ENCODE measurements at places on chromosomes 4 and X.

DNA sequence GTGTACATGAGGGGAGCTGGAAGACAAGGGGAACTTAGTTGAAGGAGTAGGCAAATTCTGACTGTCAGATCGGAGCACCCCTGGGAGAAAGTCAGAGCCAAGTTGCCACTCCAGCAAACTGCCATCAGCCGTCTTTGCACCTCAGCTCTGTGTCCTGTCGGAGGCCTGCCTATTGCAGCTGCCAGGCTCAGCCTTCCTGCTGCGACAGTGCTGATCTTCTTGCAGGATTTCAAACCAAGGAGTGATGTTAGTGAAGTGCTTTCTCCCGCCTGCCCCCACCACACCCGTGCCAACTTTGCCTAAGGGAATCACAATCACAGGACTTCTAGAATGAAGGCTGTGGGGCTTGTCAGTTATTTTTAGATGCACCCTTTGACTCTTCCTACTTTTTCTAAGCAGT is 185.3 kb downstream of the KIT start:
- DNase-seq, result no peak

DNA sequence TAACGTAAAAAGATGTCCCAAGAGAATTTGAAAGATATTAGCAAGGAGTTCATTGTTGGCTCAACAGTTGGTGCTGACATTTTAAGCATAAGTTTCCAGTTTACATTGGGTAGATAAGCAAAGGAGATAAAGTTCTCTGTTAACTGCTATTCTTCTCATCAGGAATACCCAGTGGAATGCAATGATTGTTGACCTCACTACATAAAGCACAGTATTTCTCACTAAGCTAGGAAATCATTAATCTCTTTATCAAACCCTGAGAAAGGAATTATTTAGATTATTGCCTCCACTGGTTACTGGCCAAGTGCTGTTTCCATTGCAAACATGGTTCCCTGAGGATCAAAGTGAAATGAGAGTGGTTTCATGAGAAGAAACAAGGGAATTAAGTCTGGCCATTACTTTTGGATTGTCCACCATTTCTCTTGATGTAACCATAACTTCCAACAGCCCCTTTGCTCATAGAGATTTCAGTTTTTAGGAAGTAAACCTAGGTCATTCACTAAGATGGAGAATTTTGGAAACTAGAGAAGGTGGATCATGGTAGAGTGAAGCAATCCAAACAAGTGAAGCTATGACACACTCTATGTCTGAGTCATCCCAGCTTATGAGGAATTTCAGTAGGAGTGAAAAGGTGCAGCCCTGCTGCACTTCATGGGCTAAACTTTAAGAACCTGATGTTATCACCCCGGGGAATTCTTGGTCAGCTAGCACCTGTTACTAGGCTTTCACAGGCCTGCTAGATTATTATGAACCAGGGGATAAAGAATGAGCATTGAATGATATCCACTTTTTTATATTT is 163.4 kb downstream of the AREG start:
- peak; percentile 46 for DNase-seq

GRCh38 chrX:98939456-98939855 is 1470.6 kb downstream of the PCDH19 start:
- no peak for DNase-seq

- DNase-seq, result peak; percentile 37
Measured at GRCh38 chr4:122577808-122578781, 42.8 kb downstream of the IL21 start.

DNA sequence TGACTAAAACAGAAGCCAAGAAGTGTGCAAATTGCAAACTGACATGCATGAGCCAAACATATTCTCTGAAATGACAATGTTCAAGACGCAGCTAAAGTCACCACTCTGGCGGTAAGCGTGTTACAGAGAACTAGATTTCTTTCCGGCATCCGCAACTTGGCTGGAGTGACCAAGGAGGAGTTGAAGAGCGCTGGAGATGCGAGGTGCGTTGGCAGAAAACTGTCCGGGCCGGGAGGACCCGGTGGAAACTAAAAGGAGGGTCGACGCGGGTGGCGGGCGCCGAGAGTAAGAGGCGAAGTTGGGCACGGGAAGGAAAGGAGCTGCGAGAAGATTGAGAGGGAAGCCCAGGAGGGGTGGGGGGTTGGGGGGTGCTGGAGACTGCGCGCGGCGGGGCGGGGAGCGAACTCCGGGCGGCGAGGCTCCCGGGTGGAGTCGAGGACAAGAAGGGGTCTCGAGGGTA is 807 bp downstream of the SEL1L3 start:
- DNase-seq, result no peak

DNA sequence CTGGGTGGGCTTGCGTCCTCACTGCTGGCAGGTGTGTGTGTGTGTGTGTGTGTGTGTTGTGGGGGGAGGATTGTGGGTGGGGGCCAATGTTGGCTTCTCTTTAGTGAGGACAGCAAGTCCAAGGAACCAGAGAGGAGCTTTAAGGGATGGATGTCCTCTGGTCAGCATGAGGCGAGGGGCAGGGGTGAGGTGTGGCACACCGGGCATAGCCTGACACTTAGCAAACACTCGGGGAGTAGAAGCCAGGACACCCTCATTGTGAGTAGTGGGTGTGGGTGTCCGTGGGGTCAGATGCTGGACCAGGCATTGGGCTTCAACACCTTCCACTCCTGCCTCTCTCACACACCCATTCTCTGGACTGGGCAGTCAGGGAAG is 2.8 kb downstream of the SORCS2 start:
- no peak for DNase-seq

GRCh38 chr4:168139336-168139735 is 47.0 kb downstream of the ANXA10 start:
- peak; percentile 51 for DNase-seq

- peak; percentile 88 for DNase-seq
Measured at GRCh38 chr4:168408620-168409019, 71.7 kb downstream of the DDX60L start.

GRCh38 chr4:134216411-134216810 is 14.8 kb upstream of the PABPC4L start:
- peak; percentile 78 for DNase-seq

GRCh38 chr4:119585771-119586170 is 42.8 kb downstream of the PDE5A start:
- peak; percentile 33 for DNase-seq

Measured in RCC 7860 (cell line).